Stimulated activated CD4-positive, alpha-beta T cell treated with anti-CD3 and anti-CD28 coated beads, Interleukin-2, amount 100 ng/mL, for 48 hours (primary cell): ENCODE measurements at places on chromosomes 5 and 9.

- DNase-seq, result no peak
These were observed 28.5 kb upstream of the UNC5A start for GRCh38 chr5:176781638-176782570.

DNA sequence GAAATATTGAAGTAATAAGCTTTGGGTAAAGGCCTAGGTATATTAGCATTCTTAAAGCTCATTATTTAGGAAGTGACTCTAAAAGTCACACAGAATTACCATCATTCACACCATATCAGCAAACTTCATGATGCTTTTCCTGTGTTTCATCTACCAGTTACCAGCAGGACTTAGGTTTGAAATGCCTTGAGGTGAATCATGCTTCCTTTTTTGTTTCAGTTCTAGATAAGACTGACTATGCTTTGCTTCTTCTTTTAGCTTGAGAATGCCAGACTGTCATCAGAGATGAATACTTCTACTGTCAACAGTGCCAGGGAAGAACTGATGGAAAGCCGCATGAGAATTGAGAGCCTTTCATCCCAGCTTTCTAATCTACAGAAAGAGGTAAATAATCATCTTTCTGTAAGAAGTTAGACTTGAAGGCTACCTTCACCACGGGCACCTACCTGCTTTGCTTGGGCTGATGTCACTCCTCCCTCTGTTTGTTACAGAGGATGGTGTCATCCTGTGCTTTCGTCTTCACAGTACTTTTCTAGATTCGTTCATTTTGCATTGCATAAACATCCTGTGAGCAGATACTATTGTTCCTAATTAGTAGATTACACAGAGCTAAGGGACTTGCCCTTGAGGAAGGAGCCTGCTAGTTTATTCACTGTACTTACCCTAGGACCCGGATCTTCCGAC is 34.7 kb downstream of the LMNB1 start:
- DNase-seq, result peak; percentile 20

GRCh38 chr5:175588709-175589429 is 69.0 kb upstream of the HRH2 start:
- DNase-seq, result no peak

- no peak for DNase-seq
These were observed 7.8 kb downstream of the DMRT2 start for GRCh38 chr9:1057910-1058309.

- DNase-seq, result no peak
These were observed 167.9 kb downstream of the GLIS3 start for GRCh38 chr9:4131946-4132345.

DNA sequence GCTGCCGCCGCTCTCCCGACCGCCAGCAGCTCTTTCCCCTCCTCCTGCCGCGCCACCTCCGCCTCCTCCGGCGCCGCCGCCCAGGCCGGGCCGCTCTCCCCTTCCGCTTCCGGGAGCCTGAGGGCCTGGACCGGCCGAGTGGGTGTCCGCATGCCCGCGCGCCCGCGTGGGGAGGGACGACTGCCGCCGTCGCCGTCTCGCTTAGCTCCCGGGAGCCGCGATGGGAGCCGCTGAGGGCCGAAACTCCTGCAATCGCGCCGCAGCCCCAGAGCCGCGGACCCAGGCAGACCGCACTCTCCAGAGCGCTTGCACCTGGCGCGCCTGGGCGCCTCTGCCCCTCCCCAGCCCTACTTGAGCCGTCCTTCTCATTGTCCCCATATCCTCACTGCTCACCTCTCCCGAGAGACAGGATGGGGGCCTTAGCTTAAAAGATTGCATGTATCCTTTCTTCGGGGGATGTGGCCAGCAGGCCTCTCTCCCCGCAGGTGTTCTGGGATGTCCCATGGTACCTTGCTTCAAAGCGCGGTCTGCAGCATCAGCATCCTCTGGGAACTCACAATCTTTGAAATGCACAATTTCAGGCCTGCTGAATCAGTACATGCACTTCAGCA is at the start of gene ZDHHC21:
Gene ZDHHC21 (minus strand): TSS at position 182 of the 611 bp plus-strand sequence. CDS start 19,092 bp downstream, outside the sequence.
- DNase-seq, result peak; percentile 56

- DNase-seq, result peak; percentile 13
These were observed 722 bp downstream of the TBC1D9B start for GRCh38 chr5:179906795-179907555.

- DNase-seq, result no peak
These were observed 586.7 kb upstream of the TUSC1 start for GRCh38 chr9:26264709-26265601.

- DNase-seq, result no peak
These were observed 42.1 kb upstream of the DAB2 start for GRCh38 chr5:39466846-39467245.

GRCh38 chr5:167232675-167233311 is 1058.7 kb upstream of the WWC1 start:
- no peak for DNase-seq

- DNase-seq, result no peak
These were observed 39.7 kb downstream of the ACTL7B start for GRCh38 chr9:108816037-108816436.

- DNase-seq, result no peak
These were observed 142.7 kb downstream of the MCTP1 start for GRCh38 chr5:95142145-95142544.

DNA sequence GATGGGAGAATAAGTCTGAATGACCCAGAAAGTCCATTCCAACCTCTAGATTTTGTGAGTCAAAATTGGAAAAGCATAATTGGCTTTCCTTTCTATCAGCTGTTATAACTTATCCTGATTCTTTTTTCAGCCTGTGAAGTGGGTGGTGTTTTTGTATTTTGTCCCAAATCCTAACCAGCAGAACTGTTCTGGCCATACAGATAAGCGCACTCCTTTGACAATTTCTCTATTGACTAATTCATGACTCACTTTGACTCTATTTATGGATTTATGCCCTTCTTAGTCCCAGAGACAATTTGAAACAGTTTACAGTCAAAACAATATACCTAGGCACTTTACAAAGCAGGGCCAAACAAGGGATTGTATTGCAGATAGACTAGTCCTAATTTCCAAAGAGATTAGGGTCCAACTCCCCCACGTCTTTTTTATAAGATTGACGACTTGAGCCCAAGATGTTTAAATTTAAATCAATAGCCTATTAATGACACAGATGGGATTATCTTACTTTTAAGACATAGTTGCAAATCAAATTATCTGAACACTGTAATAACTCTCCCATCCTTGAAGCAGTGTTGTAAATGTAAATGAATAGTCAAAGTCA is 301.7 kb upstream of the SEMA6A start:
- no peak for DNase-seq

GRCh38 chr9:121296213-121297127 is 28.5 kb downstream of the GSN start:
- no peak for DNase-seq

DNA sequence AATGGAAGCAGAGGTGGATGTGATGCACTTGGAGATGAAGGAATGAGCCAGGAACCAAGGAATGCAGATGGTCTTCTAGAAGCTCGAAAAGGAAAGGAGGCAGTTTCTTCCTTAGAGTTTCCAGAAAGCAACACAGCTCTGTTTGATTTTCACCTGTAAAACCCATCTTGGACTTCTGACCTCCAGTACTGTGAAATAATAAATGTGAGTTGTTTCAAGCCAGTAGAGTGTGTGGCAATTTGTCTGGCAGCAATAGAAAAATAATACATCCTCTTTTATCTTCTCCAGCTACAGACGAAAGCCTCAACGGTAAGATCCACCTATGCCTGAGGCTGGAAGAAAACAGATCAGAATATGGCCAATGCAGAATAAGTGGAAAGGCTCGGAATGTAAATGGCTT is 199.7 kb downstream of the HINT1 start:
- no peak for DNase-seq

- DNase-seq, result no peak
These were observed 229.4 kb downstream of the FSTL4 start for GRCh38 chr5:133382661-133383579.

DNA sequence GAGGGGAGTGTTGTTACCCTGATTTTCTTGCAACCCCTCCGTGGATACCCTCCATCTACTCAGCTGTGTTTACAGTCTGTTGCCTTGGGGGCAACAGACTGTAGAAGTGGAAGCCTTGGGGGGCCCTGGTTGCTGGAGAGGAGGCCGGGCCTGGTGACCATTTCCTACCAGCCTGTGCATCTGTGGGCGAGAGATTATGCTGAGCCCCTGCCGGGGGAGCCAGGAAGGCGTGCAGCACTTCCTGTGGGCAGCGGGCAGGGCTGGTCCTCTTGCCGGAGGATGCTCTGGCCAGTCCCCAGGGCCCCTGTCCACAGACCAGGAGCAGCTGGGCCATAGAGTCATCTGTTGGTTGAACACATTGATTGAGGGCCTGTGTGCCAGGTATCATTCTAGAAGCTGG is 11.1 kb downstream of the ERGIC1 start:
- no peak for DNase-seq

- DNase-seq, result no peak
These were observed 1.4 kb downstream of the MEF2C start for GRCh38 chr5:88881571-88881971.

GRCh38 chr5:174991847-174992246 is 267.5 kb downstream of the MSX2 start:
- DNase-seq, result no peak

GRCh38 chr9:111984086-111984802 is 87.6 kb downstream of the UGCG start:
- DNase-seq, result no peak

DNA sequence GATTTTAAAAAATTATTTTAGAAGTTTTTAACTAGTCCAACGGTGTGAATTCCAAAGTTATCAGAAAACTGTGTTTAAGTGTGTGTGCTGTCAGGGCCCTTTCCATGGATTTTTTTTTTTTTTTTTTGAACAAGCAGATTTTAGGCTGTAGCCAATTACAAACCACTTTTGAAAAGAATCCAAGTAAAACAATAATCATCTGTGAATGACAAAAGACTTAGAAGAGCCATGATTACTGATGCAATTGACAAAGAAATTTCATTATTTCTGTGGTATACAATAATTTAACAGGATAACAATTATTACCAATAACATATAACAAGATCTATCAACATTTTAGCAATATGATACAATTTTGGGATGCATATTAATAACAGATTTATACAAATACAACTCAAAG is 16.2 kb upstream of the PAIP1 start:
- no peak for DNase-seq

DNA sequence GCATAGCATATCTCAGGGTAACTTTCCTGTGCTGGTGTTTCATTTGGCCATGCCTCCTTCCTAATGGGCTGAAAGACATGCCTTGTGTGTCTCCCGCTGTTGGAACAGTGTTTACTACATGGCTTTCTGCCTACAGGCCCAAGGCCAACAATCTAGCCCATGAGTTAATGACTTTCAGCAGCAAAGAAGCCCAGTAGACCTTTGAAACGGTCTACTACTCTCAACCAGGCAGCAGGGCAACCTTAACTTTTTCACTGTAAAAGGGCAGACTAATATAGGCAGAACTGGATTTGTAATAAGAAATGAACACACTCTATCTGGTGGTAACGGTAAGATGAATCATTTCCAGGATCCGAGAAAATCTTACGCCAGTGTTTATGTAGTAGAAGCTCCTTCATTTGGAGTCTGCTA is 21.0 kb downstream of the C5orf15 start:
- no peak for DNase-seq

DNA sequence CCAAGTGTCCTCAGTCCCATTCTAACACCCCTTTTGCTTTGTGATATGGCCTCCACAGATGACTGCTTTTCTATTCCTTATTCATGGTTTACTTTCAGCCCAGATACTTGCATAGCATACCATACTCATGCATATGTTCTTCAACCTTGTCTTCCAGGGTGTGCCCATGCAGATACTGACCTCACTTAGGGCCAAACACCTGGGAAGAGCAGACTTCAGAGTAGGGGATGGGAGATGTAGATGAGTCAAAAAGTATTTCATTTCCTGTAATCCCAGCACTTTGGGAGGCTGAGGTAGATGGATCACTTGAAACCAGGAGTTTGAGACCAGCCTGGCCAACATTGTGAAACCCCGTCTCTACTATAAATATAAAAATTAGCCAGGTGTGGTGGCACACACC is 58.3 kb downstream of the NRG2 start:
- no peak for DNase-seq

- DNase-seq, result no peak
These were observed 4.9 kb upstream of the NR5A1 start for GRCh38 chr9:124511891-124512805.

GRCh38 chr5:111667128-111667736 is 89.8 kb downstream of the NREP start:
- no peak for DNase-seq

GRCh38 chr9:13716601-13717321 is 437.3 kb upstream of the MPDZ start:
- DNase-seq, result no peak

- DNase-seq, result no peak
These were observed 161.5 kb upstream of the KIF2A start for GRCh38 chr5:62144401-62145022.

- DNase-seq, result no peak
These were observed 71.4 kb upstream of the MOCS2 start for GRCh38 chr5:53180991-53181390.

DNA sequence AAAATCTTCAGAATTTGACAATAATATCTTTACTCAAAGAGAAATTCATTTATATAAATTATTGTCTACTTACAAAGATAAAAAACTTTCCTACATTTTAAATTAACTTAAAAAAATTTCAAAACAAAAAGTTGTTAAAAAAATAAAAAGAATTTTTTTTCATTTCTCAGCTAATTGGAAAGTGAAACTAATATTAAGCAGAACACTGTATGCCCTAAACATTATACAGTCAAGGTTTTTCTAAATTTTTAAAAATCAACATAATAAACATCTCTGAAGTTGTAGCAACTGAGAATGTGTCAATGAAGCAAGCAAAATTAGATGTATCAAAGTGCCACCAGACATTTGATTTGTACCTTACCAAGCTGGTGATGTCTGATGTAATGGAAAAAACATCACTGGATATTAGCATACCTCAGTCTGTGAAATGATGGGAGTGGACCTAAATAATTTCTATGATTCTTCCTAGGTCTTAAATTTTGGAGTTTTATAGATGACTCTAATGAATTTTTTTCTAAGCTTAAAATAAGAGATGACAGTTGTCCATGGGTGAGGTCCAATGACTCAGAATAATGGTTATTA is 290.1 kb downstream of the ADAMTS6 start:
- DNase-seq, result no peak

DNA sequence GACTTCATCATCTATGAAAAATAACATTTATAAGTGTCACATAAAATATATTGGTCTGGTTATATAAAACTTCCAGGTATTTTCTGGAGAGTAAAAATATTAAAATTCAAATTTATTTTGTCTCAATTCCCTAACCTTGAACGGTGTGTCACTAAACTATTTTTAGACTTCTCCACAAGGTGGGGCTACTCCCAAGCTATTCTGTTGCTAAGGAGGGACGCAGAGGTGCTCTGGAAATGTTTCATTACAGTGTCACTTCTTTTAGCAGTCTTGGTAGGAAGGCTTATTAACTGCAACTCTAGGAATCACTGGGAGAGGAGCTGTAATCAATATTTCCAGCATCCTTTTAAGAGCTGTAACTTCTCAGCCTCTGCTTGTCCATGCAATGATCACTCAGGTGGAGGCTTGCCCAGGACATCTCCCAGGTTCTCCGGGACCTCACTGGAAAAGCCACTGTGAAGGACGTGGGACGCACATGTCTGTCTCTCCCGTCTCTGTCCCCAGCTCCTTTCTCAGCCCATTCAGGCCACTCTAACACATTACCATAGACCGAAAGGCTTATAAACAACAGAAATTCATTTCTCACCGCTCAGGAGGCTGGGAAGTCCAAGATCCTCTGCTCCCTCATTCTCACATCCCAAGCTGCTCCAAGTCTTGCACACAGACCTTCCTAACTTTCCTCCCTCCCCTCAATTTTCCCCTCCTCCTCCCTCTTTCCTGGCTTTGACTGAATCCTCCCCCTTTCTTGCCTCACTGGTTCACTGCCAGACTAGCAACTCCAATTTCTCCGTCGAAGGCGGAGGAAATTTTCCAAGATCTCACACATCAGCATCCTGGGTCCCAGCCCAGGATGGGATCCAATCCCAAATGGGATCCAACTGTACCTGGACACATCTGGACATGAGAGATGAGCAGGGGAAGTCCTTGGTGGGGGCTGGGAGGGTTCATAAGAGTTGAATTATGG is 32.7 kb upstream of the DNAH5 start:
- DNase-seq, result no peak
